Ovary (tissue), 10 donors: ENCODE measurements at places on chromosomes 12 and 14.

- DNase-seq: no peak
Measured at GRCh38 chr14:66628636-66629035, 120.7 kb downstream of the GPHN start.

GRCh38 chr14:58633831-58634230, 3.9 kb upstream of the DACT1 start:
- no peak for DNase-seq

DNA sequence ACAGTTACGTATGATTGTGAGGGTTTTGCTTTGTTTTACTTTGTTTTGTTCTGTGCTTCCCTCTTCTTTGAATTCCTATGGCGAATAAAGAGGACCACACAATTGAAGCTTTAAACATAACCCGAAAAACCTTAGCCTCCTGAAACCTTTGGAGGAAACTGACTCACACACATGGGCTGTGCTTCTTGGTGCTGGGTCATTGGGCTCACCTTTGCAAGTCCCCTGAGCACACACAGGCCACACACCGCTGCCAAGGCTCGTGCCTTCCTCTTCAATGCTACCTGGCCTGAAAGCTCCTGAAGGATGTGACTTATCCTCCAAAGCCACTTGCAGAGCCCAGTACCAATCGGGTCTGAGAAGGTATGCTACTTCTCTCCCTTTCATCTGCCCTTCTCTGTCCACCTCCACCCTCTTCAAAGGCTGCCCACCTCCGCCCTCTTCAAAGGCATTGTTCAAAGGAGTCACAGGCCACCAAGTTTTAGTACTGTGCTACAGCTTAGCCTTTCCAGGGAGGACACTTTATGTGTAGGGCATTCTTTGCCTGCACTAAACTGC, 114.6 kb downstream of the FOXN3 start:
- no peak for DNase-seq

GRCh38 chr12:38588624-38589305, 272.2 kb downstream of the ALG10B start:
- DNase-seq: no peak

GRCh38 chr12:94760786-94761185, 110.4 kb upstream of the TMCC3 start:
- DNase-seq: no peak

GRCh38 chr14:99511421-99512109, 30.4 kb downstream of the CCNK start:
- DNase-seq: peak; percentile 54

- DNase-seq: no peak
Measured at GRCh38 chr12:53677800-53678148, 1.9 kb upstream of the ATP5MC2 start.

- no peak for DNase-seq
Measured at GRCh38 chr14:51533160-51533559, 118.5 kb upstream of the FRMD6 start.

- no peak for DNase-seq
Measured at GRCh38 chr12:32083489-32083888, 23.2 kb upstream of the BICD1 start.

DNA sequence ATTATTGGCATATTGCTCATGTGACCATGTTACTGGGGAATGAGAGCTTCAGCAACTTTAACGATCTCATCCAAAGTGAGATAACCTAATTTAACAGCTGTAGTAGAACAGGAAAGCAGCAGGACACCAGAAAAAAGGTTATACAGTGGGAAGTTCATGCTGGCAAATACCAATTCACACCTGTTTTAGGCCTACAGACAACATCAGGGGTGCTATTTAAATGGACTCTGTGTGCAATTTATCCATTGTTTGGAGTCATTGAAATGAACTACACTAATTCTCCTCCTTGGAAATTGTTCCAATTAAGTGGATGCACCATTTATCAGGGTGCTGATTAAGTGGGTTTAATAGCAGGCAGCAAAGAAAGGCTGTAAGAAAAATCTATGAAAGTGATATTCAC, 424.4 kb upstream of the LMO3 start:
- no peak for DNase-seq

GRCh38 chr12:12349711-12350665, at the start of gene MANSC1:
Gene MANSC1, minus strand, starts transcription at chr12:12350242. Its CDS starts 6,928 bp downstream, at chr12:12343314.
- peak; percentile 78 for DNase-seq

- DNase-seq: no peak
Measured at GRCh38 chr12:20442322-20442721, 74.0 kb downstream of the PDE3A start.

GRCh38 chr14:62117010-62117750, 355.0 kb downstream of the SNAPC1 start:
- peak; percentile 66 for DNase-seq

DNA sequence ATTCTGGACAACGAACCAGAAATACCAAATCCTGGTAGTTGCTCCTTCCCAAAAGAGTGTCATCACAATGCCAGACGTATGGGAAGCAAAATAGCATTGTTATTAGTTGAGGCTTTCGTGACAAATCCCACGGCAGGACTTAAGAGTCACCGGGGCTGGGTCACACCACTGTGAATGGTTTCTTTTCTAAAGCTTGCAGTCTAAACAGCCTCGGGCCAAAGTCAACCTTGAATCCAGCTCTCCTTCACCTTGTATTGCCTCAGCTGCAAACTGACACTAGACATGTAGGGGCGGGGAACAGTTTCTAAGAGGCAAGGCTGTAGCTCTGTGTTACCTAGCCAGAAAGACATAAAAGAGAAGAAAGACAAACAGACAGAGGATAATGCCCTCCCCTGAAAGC, 734.8 kb downstream of the MED13L start:
- no peak for DNase-seq

DNA sequence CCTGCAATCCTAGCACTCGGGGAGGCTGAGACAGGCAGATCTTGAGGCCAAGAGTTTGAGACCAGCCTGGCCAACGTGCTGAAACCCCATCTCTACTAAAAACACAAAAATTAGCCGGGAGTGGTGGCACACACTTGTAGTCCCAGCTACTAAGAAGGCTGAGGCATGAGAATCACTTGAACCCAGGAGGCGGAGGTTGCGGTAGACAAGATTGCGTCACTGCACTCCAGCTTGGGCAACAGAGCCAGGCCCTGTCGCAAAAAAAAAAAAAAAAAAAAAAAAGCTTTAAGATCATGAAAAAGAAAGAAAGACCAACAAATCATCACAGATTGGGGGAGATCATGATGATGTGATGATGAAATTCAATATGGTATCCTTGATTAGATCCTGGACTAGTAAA, 30.6 kb downstream of the WDR89 start:
- DNase-seq: no peak

DNA sequence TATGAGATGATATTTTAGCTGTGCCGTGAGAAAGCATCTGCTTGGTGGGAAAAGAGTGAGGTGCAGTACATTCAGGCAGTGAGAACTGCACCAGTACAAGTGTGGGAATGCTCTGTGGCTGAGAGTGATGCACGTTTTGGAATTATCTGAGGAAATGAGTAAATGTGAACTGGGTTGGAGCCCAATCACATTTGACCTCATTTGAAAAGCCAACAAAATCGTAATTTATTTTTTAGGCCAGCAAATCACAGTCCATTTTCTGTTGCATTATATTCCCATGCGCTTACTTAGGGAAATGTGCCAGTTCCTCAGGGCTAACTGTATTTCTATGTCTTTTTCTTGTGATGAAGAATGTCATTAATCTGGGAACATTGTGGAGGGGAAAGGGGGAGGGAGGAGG, 77.3 kb downstream of the SNAPC1 start:
- no peak for DNase-seq

DNA sequence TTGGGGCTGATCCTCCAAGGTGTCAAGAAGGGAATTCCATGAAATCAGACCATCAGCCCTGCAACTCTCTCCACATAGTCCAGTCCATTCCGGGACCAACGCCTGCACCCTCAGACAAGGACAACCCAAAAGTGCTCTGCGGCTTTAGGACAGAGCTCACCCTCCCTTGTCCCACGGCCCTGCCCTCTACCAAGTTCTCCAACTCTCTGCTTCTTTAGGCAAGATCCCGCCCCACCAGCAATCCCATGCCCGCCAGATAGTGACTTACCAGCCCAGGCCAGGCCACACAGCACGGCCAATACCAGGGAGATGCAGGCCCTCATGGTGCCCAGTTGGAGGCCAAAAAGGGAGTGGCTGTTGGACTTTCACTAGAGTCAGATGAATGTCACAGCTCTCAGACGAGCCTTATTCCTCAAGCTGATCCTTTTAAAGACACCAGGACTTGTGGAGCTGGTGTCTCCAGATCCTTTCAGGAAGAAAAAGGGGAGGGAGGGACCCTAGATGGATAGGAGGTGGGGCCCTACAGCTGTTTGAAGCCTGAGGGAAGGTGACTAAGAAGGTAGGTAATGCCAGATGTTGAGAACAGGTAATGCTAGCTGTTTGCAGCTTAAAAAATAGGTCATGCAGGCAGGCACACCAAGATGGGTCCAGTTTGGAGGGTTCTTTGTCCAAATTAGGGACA, at the start of gene ENDOU:
Gene ENDOU, minus strand, starts transcription at position 400 of the 682 bp plus-strand sequence. Its CDS starts 77 bp downstream, at position 323.
- DNase-seq: no peak

- no peak for DNase-seq
Measured at GRCh38 chr14:103898204-103898603, 30.1 kb upstream of the TDRD9 start.

GRCh38 chr14:53786045-53786444, 170.6 kb downstream of the BMP4 start:
- no peak for DNase-seq

GRCh38 chr12:121803861-121804416, at the start of gene SETD1B:
Gene SETD1B, plus strand, starts transcription at chr12:121804009. Its CDS starts 729 bp downstream, at chr12:121804738.
- peak; percentile 67 for DNase-seq

GRCh38 chr12:54561164-54561563, 11.8 kb downstream of the PDE1B start:
- peak; percentile 61 for DNase-seq

- DNase-seq: no peak
Measured at GRCh38 chr14:100525615-100526014, 61.6 kb downstream of the BEGAIN start.

DNA sequence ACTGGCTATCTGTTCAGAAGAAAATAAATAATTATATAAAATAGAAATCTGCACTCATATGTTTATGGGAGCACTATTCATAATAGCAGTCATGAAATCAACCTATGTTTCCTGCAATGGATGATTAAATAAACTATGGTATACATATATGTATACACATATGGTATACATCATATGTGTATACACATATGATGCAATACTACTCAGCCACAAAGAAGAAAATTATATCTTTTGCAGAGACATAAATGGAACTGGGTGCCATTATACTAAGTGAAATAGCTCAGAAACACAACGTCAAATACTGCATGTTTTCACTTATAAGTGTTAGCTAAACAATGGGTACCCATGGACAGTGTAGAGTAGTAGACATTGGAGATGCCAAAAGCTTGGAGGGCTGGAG, 381.2 kb upstream of the LRFN5 start:
- no peak for DNase-seq

GRCh38 chr14:52443506-52443905, 108.8 kb downstream of the TXNDC16 start:
- DNase-seq: no peak

- no peak for DNase-seq
Measured at GRCh38 chr12:106600503-106600902, 17.7 kb downstream of the RFX4 start.

GRCh38 chr12:64459394-64459891, 7.5 kb downstream of the TBK1 start:
- DNase-seq: no peak
